Activated T-cell treated with anti-CD3 and anti-CD28 coated beads for 1 hour (primary cell): ENCODE measurements at places on chromosomes 6 and 20.

GRCh38 chr6:137816133-137816579 lies 50.9 kb upstream of the TNFAIP3 start:
- DNase-seq = no peak

DNA sequence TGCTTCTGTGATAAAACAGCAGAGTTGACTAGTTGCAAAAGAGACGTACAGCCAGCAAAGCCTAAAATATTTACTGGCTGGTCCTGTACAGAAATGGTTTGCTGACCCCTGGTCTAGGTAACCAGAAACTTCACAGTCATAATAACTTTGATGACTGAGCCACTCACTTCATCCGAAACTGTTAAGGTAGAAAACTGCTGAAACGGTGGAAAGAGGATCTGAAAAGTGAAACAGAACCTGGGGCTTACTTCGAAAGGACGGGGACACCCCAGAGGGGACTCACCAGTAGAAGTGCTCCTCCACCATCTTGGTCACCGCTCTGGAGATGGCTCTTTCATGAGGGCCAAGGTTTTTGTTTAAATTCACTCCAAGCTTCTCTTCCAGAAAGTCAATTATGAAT lies 16.4 kb downstream of the FAXC start:
- no peak for DNase-seq

DNA sequence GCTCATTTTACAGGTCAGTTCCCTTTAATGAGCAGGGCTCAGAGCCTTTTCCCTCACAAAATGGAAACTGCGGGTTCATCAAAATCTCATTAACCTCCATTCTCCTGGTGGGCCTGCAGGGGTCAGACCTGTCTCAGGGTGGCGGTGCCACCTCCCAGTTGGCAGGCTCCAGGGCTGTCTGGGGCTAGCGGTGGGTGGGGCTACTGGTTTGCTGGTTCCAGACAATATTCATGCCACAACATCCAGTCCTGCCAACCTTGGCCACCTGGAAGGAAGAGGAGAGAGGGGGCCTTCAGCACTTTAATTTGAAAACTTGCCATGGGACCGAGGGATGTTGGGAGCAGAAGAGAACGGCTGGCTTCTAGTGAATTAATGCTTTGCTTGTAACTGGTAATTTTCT lies 41.9 kb upstream of the CTNNBL1 start:
- peak; percentile 3 for DNase-seq

DNA sequence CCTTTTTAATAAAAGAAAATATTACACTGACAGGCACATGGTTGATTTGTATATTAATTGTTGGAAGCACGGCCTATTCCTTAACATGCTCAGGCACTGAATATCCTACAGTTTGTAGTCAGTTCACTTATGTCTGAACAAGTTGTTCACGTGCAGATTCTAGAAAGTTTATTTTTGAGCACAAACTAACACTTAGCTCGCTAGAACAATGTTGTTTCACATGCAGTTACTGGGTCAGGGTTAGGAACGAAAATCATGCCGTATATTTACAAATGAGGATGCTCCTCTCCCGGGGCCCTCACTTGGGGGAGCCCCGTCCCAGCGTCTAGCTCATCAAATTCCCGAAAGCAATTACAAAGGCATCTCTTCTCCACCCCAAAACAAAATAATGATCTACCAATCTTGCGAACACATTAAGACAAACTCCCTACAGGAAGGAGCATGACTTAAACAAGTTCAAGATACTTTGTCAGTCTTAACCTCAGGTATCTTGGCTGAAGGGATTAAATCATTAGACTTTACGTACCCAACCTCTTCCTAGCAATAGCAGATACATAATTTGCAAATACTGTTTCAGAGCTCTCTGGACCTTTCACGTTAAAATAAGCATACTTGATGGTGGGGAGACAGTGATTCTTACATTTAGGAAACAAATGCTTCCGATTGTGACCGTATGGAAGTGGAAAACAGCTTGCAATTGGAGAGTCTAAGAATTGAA lies 1.5 kb downstream of the MAP7 start:
- no peak for DNase-seq

DNA sequence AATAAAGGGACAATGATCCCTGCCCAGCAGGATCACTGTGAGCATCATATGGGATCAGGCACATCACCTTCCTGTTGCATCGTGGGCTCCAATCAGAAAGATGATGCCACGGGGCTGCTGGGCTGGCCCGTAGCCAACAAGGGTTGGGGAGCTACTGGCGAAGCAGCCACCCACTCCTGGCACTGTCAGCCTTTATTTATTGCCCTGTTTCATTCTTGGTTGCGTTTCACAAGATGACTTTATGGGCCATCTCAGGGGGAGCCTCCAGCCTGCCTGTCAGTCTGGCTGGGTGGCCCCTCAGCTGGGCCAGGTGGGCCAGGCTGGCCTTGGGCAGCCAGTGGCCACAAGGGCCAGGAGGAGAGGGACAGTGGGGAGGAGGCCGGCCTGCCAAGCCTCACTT lies 17.3 kb downstream of the VSTM2L start:
- DNase-seq = no peak

- no peak for DNase-seq
Observed at GRCh38 chr20:19786311-19786710, 28.3 kb downstream of the RIN2 start.
